Activated naive CD8-positive, alpha-beta T cell treated with anti-CD3 and anti-CD28 coated beads, Interleukin-2, amount 50 U/mL, for 16 hours (primary cell): ENCODE measurements at places on chromosomes 12 and 14.

- DNase-seq, result no peak
These were observed 113.2 kb downstream of the RAD51B start for GRCh38 chr14:67932708-67933246.

- DNase-seq, result no peak
These were observed 663 bp downstream of the WASHC3 start for GRCh38 chr12:102061096-102061559.

GRCh38 chr12:22766911-22767420, 142.0 kb downstream of the ETNK1 start:
- no peak for DNase-seq

- no peak for DNase-seq
These were observed 11.2 kb downstream of the CD9 start for GRCh38 chr12:6211421-6211869.

- DNase-seq, result no peak
These were observed 41.4 kb downstream of the TPCN1 start for GRCh38 chr12:113262710-113263109.

DNA sequence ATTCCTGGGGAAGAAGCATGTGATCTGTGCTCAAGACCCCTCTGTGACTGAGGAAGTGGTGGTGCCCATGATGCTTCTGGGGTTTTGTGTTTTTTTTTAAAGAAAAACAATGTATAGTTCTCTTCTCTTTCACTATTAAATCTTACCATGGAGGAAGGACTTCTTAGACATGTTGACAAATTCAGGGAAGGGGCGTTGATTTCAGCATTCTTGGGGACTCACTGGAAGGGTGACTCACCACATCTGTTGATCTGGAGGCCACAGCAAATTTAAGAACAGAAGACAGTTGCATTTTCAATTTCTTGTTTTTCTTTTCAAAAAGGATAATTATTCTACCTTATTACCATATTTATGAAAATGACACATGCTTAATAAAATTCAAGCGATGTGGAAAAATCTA, 152.9 kb upstream of the RTL1 start:
- no peak for DNase-seq

DNA sequence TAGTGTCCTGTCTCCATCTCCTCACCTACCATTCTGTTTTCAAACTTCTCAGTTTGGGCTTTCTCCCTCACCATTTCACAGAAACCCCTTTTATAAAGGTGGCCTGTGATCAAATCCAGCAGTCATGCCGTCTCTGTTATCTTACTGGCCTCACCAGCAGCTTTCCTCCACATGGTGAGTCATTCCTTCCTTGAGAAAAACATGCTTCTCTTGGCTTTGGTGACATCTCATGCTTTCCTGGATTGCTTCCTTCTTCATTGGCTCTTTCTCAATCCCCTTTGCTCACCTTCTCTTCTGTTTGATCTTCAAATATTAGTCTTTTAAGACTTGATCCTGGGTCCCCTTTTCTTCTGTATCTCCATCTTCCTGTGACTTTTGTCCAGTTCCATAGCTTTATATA, 164.9 kb downstream of the ANO4 start:
- DNase-seq, result no peak

GRCh38 chr12:91311081-91311480, 128.5 kb upstream of the DCN start:
- DNase-seq, result no peak

GRCh38 chr14:32324601-32325000, 4.5 kb upstream of the AKAP6 start:
- DNase-seq, result no peak

GRCh38 chr14:59160506-59160905, 28.0 kb upstream of the DAAM1 start:
- no peak for DNase-seq

GRCh38 chr12:46549527-46550265, 177.1 kb upstream of the SLC38A2 start:
- peak; percentile 3 for DNase-seq

GRCh38 chr12:71661977-71662530, 1.6 kb downstream of the ZFC3H1 start:
- DNase-seq, result no peak

- DNase-seq, result no peak
These were observed 8.1 kb downstream of the PNP start for GRCh38 chr14:20477211-20477876.
